ENCODE measurements at places on chromosomes 2 and 18.

GRCh38 chr2:71190656-71191569 lies 36.0 kb downstream of the PAIP2B start:
- no peak for DNase-seq

DNA sequence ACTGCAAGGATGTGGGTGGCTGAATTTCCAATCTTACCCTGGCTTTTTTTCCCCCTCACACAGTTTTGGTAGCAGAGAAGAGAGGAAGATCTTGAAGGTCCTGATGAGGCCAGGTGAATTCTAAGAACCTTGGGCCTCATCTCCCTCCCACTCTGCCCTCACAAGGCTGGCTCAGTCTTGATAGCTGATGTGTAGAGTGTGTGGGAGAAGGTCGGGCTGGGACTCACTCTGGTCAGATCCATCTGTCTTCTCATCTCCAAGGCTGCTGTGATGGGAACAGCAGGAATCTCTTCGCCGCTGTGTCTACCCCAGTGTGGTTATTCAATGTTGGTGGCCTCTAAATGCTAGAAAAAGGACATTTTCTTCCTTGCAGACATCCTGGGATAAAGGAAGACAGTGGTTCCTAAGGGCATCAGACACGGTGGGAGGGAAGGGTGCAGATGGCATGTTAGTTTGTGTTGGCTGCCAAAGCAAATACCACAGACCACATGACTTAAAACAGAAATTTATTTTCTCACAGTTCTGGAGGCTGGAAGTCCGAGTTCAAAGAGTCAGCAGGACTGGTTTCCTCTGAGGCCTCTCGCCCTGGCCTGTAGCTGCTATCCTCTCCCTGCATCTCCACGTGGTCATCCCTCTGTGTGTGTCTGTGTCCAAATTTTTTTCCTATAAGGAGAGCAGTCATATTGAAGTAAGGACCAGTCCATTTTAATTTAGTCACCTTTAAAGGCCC lies 37.6 kb upstream of the MGAT4A start:
- no peak for DNase-seq

DNA sequence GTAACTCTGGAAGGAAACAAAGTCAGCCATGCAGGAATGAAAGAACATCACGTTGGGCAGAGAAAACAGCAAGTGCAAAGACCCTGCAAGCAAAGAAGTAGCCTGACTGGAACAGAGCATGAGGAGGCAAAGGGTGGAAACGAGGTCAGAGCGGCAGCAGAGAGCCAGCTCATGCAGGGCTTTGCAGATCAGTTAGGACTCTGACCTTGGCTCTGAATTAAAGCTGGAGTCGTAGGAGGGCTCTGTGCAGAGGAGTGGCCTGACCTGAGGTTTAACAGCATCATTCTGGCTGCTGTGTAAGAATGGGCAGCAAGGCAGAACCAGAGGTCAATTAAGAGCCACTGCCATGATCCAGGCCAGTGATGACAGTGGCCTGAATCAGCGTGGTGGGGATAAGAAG lies 220.7 kb downstream of the PRKCE start:
- no peak for DNase-seq

GRCh38 chr2:230627806-230628724 lies 84.6 kb upstream of the CAB39 start:
- DNase-seq: no peak

- DNase-seq: no peak
These were observed 43.7 kb upstream of the DARS1 start for GRCh38 chr2:136029149-136029548.

- no peak for DNase-seq
These were observed 97.4 kb upstream of the ITGA6 start for GRCh38 chr2:172329774-172330671.

Data from activated CD4-positive, alpha-beta T cell treated with anti-CD3 and anti-CD28 coated beads, Interleukin-2, Interleukin-6, amounts not matched to agents 100 ng/mL and 50 ng/mL, durations not matched to agents 16 hours and 8 hours (primary cell).